ENCODE measurements at places on chromosomes 11 and 22.

DNA sequence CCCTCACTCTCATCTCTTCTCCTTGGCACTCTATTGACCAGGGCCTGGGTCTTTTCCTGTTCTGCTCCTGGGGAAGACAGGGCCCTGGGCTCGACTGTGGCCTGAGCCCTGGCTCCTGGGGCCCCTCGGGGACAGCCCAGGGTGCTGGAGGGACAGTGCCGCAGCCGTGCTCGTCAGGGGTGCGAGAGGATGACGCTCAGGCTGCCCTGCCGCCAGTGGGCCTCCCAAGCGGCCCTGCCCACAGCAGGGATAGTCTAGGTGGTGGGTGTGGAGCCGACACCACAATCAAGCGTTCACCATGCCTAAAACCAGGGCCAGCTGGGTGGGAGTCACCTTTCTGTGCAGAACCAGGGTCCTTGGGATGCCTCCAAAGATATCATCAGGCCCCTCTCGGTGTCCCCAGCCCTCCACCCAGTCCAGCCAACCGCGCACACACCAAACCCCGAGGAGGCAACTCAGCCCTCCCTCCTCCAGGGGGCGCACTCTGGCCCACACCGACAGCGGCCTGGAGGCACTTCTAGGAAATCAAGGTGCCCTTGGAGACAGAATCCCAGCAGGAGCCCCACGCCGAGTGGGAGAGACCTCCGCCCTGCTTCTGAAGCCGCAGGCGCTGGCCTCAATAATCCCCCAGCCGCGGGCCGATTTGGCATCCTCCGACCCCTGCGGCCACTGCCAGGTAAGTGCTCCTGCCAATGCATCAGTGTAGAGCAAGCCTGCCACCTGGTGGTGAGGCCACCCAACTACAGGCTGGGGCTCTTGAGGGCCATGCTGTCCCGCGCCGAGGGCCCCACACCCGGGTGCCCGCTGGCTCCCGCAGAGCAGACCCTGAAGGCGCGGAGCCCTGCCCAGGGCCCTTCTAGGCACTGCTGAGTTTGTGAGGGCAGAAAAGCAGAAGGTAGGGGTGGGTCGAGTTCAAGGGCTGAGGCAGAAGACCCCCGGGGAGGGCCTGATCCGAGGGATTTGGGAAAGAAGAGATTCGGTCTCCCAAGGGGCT lies 496.4 kb downstream of the BUD13 start:
- peak; percentile 70 for DNase-seq

DNA sequence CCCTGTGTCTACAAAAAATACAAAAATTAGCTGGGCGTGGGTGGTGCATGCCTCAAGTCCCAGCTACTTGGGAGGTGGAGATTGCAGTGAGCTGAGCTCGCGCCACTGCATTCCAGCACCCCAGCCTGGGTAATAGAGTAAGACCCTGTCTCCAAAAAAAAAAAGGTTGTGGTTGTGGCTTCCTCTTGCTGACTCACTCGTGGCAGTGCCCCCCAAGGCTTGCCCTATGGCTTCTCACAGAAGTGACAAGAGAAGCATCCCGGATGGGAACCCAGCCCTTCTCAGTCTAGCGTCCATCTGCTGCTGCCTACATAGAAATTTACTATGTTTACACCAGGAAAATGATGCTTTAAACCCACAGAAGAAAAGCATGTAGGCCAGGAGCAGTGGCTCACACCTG lies 68.5 kb upstream of the PITPNB start:
- DNase-seq: no peak

GRCh38 chr22:36215981-36216380 lies 14.4 kb upstream of the APOL4 start:
- no peak for DNase-seq

- no peak for DNase-seq
Measured at GRCh38 chr11:121534131-121535093, 81.6 kb upstream of the SORL1-AS1 start.

GRCh38 chr11:67581469-67581868 lies 2.1 kb upstream of the GSTP1 start:
- DNase-seq: no peak

Data from activated T-cell treated with anti-CD3 and anti-CD28 coated beads, Interleukin-2, amount 50 U/mL, for 1 hour (primary cell).